ENCODE measurements at places on chromosomes 3 and 15. TPM values are rescaled to one million over a fixed set of nuclear protein-coding genes. Genes with fewer than 3 reads are reported as not detected.

TGM5 gene
- not detected for total RNA-seq

ALPK3 gene
- 10.2 TPM for total RNA-seq

HDAC11 gene
- 7.5 TPM for total RNA-seq

NUP210 gene
- total RNA-seq: 0.28 TPM

PYGO1 gene
- total RNA-seq: 0.27 TPM

ROPN1 gene
- total RNA-seq: not detected

ACOX2 gene
- 4.0 TPM for total RNA-seq

EPHB1 gene
- total RNA-seq: 0.81 TPM

RPP25 gene
- total RNA-seq: 6.1 TPM

CLDN18 gene
- total RNA-seq: not detected

PPIP5K1 gene
- 18.4 TPM for total RNA-seq

TIMP4 gene
- total RNA-seq: 0.09 TPM

HRG gene
- not detected for total RNA-seq

CFAP20DC gene
- 1.0 TPM for total RNA-seq

MST1R gene
- total RNA-seq: 0.54 TPM

GRK7 gene
- total RNA-seq: under 0.01 TPM

TERC gene
- 46.9 TPM for total RNA-seq

Data from endothelial cell of coronary artery (primary cell).